ENCODE measurements at places on chromosomes 11 and 22.

DNA sequence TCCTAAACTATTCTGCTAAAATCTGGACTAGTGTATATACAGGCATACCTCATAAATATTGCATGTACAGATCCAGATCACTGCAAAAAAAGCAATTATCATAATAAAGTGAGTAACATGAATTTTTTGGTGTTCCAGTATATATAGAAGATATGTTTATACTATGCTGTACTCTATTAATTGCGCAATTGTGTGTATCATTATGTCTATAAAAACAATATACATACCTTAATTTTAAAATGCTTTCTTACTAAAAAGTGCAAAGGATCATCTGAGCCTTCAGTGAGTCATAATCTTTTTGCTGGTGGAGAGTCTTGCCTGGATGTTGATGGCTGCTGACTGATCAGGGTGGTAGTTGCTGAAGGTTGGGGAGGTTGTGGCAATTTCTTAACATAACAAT lies 35.4 kb upstream of the CEP295 start:
- DNase-seq, result no peak

DNA sequence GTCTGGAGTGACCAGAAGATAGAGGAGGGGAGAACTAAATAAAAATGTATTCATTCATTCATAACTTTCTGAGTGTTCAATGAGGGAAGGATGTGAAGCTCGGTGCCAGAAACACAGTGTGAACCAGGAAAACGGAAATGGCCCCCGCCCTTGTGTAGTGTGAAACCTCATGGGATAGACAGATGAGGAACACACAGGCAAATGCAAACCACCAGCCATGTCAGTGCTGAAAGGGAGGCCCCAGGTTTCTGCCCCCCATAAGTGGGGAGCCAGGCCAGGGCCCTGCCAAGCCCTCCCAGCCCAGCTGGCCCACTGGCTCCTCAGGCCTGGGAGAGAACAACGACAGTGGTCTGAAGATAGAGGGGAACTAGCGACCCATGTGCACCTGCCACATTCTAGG lies 30.5 kb downstream of the LARGE1 start:
- DNase-seq, result no peak

DNA sequence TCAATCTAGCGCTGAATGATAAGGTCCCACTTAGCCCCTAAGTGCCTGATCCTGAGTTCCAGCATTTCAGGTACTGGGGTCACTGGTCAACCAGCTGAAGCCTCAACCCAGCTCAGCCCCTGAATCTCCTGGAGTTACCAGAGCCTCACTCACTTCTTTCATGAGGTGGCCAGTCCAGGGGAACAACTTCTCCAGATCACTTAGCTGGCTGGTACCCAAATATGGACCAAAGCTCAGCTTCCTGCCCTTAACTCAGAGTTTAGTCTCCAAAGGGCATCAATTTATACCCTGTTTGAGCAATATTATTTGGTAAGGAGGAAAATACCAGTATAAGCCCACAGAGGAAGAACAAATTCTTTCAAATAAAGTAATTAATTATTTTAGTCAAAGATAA lies 105.6 kb downstream of the SLC1A2 start:
- no peak for DNase-seq

GRCh38 chr11:2132874-2133240 lies 6.3 kb downstream of the IGF2 start:
- DNase-seq, result no peak

DNA sequence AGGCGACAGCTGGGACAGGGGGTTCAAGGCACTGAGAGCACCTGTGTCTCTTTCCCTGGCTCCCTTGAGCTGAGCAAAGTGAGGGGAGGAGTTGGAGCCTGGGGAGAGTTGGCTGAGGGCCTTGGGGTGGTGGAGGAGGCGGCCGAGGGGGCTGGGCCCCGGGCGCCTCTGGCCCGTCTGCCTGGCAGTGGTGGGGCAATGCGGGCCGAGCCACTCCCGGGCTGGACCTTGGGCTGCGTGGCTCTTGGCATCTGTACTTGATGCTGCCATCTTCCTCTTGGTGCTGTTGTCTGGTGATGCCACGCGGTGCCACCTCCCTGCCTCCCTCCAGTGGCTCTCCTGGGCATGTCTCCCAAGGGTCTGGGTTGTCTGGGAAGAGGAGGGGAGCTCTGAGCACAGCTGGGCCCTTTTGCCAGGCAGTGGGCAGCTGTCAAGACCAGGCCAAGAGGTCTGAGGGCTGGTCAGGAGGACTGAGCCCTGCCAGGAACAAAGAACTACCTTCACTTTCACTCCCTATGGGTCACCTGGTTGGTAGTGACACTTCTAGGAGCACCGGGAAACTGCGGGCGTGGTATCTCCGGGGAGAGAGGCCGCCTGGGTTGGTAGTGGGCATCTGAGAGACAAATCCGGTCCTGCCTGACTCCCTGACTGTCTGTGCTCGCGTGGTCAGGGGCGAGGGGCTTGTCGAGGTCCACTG lies 1.3 kb downstream of the GRIK4 start:
- DNase-seq, result no peak

DNA sequence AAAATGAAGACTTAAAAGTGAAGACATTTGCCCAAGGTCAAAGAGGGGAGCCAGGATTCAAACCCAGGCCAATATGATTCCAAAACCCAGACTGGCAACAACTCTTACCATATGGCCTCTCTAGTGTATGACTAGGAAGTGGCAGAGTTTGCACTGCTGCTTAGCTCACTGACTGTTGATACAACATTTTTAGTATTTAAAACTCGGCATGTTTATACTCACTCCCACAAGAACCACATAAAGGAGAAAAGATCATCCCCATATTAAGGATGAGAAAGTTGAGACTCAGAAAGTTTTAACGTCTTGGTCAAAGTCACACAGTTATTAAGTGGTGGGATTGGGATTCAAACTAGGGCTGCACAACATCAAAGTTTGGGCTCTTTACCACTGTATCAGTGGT lies 81.7 kb downstream of the CCDC34 start:
- DNase-seq, result no peak

GRCh38 chr22:44396727-44397722 lies 84.3 kb upstream of the SHISAL1 start:
- no peak for DNase-seq

GRCh38 chr22:37022483-37023337 lies 3.2 kb downstream of the MPST start:
- no peak for DNase-seq

- peak; percentile 43 for DNase-seq
These were observed 36.0 kb upstream of the LDLRAD3 start for GRCh38 chr11:35907648-35908431.

DNA sequence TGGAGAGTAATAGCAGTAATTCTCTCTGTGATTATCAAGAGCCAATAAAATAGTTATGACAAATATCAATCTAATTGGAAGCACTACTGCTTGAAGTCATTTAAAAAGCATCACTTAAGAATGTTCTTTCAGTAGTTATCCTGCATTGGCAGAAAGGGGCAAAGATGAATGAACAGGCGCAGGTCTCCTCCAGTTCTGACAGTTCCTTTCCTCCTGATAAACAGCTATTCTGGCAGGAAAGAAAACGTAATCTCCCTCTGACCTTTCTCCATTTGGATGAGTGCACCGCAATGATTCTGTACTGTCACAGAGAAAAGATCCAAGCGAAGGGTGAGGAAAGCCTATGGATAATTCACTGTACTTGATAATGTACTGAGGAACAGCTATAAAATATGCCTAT lies 521.5 kb downstream of the LRRC4C start:
- DNase-seq, result no peak

DNA sequence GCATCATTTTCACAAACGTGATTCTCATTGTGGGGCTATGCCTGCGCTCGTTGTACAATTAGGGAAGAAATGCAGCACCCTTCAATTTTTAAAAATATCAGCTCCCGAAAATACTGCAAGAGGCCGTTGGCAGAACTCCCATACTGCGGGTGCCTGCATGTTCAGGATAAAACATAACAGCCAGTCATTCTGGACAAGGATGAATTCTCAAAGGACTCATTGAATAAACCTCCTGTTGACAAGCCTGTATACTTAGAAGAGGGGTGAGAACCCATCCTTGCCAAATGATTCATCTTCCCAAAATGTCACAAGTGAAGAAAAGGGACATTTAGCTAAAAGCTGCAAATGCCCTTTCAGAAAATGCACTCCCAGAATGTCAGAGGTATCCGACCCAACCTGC lies 141.9 kb downstream of the CSNK2A3 start:
- DNase-seq, result no peak

All from hepatocyte (in vitro differentiated cells).